ENCODE measurements at places on chromosomes 5 and 9.
A peak's percentile ranks its signal among the peaks of the same experiment; 100 is the strongest.

- DNase-seq, result peak; percentile 61
Observed at GRCh38 chr5:149500922-149501582, 50.2 kb downstream of the CSNK1A1 start.

GRCh38 chr5:80917631-80918030 is 42.5 kb upstream of the RASGRF2 start:
- DNase-seq, result no peak

- DNase-seq, result no peak
Observed at GRCh38 chr9:95017062-95017461, 290.6 kb downstream of the AOPEP start.

GRCh38 chr5:87850843-87851242 is 417.8 kb downstream of the TMEM161B start:
- no peak for DNase-seq

GRCh38 chr5:66171349-66172344 is 27.5 kb downstream of the SREK1 start:
- DNase-seq, result peak; percentile 55

- DNase-seq, result no peak
Observed at GRCh38 chr9:69578026-69578425, 94.1 kb downstream of the APBA1 start.

Data from fibroblast of skin of right quadriceps (primary cell).